ENCODE measurements at places on chromosomes 4 and X.

GRCh38 chrX:30795981-30796958 is 92.8 kb downstream of the TAB3 start:
- no peak for DNase-seq

- no peak for DNase-seq
These were observed 128.6 kb downstream of the SLC39A8 start for GRCh38 chr4:102216666-102217065.

DNA sequence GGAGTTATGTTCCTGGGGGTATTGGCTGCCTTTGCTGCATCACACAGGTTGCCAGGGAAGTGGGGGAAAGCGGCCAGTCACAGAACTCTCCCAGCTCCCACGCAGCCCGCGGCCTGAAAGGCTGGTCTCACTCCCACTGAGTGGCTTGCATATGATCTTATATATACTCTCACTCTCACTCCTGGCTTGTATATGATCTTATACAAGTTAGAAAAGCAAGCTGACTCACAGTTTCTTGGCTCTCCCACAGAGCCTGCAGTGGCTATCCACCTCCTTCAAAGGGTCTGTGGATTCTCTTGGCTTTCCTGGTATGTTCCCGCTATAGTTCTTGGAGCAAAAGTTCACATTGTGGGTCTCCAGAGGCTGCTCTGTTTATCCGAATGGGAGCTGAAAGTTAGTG is 833.5 kb upstream of the GALNTL6 start:
- no peak for DNase-seq

DNA sequence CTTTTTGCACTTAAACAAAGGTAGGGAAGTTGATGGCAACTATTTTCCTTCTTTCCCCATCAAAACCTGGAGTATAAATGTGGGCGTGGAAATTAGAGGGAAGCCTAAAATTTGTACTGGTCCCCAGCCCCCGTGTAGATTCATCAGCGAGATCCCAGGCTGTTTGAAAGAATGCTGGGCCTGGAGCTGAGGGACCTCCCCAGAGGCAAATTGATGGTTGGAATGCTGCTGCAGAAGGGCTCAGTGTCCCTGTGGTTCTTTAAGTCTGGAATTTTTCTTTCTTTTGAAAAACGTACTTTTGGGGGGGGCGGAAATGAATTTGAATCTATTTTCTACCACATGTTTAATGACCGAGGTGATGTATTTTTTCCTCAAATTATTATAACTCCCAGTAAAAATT is 197.2 kb downstream of the CBR4 start:
- no peak for DNase-seq

- DNase-seq, result no peak
These were observed 409.6 kb downstream of the BCOR start for GRCh38 chrX:39688219-39688575.

DNA sequence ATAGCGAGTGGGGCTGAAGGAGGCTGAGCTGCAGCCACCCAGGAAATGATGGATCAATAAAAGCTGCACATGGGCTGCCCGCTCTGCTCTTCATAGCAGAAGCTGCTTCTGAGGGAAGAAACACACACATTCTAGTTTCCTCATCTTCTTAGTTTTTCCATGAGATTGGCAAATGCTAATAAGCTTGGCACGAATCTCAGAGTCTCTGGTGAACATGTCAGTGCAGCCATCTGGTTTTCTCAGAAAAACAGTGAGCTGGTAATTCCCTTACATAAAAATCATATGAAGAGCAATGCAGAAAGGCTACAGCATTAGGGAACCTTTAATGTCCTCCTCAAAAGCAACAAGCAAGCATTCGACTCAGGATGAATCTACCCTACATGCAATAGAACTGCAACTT is 69.9 kb downstream of the GATB start:
- no peak for DNase-seq

- DNase-seq, result no peak
These were observed 79.4 kb downstream of the ABLIM2 start for GRCh38 chr4:8079031-8079885.

GRCh38 chr4:150540959-150541360 is 41.0 kb upstream of the MAB21L2 start:
- no peak for DNase-seq

DNA sequence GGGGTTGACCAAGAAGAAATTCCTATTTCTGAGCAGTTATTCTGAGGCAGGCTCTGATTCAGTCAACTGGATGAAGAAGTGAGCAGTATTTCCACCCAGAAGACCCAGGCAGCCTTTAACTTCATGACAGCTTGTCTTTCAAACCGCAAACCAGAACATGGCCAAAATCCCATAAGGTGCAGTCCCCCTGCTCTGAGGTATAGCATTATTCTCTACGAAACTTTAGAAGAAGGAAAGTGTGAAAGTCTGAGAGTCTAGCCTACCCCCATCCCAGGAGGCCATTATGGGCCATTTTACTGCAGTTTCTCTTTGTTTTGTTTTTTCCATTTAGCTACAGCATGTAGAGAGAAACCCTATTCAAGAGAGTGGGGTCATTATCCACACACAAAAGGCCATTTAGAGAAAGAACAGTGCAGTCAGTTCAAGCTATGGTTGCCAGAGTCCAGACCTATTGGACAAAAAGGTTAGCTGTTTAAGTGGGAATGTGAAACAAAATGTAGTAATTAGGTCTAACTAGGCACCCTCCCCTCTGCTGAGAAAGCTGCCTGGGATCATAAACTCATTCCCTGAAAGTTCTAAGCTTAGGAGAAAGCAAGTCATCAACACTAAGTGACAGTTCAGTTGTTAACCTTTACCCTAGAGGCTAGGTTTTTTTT is 52.1 kb upstream of the RASGEF1B start:
- no peak for DNase-seq

- DNase-seq, result no peak
These were observed 1197.9 kb downstream of the TECRL start for GRCh38 chr4:63211375-63211774.

DNA sequence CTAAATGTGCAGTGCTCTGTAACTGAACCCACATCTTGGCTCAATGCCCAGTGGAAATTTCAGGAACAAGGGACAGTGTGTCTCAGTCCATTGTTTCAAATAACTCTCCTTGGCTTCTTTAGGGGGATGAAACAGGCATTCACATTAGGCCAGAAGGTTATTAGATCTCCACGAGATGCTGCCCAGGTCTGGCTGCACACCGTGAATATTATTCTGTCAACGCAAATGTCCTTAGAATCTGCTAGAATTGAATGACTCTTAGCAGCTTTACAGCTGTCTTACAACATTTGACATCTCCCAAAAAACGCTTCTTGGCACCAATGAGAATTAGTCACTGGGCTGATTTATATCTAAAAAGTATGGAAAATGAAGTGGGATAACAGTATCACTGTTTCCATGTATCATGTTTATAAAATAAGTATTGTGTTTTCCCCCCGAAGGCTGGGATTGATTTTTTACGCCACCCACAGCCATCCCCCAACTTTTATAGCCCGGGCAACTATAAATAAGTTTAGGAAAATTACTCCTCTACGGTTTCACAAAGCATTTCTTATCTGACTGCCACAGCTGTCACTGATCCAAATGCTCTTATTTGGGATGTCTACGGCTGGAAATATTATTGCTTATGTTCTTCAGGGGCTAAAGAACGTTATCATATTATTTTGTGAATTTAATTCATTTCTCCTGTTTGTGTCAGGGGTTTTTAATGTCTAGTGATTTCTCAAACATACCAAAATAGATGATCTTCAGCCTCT is 559.7 kb upstream of the FAT1 start:
- DNase-seq, result no peak

GRCh38 chr4:66750273-66750672 is 795.0 kb downstream of the CENPC start:
- DNase-seq, result no peak

- no peak for DNase-seq
These were observed 13.5 kb downstream of the ASB11 start for GRCh38 chrX:15301924-15302323.

GRCh38 chr4:147617841-147618691 is 869 bp downstream of the TMEM184C start:
- DNase-seq, result no peak

GRCh38 chr4:13088726-13089658 is 395.1 kb downstream of the RAB28 start:
- no peak for DNase-seq

DNA sequence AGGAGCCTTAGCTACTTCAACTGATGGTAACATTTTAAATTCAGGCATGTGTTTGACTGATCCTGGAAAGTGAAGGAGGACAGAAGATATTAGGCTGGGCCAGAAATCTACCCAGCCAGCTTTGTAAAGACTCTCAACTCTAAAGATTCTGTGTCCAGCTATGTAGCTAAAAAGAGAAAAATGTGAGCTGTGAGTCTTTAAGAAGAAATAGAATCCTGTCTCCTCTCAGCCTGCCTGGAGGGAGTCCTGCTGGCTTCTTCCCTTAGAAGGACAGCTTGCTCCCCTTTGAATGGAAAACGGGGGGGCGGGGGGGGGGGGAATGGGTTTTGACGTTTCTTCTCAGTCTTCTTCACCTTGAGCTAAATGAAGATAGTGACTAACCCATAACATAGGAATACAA is 54.3 kb upstream of the INTU start:
- no peak for DNase-seq

GRCh38 chr4:70927502-70928137 is 25.5 kb downstream of the MOB1B start:
- DNase-seq, result peak; percentile 22

DNA sequence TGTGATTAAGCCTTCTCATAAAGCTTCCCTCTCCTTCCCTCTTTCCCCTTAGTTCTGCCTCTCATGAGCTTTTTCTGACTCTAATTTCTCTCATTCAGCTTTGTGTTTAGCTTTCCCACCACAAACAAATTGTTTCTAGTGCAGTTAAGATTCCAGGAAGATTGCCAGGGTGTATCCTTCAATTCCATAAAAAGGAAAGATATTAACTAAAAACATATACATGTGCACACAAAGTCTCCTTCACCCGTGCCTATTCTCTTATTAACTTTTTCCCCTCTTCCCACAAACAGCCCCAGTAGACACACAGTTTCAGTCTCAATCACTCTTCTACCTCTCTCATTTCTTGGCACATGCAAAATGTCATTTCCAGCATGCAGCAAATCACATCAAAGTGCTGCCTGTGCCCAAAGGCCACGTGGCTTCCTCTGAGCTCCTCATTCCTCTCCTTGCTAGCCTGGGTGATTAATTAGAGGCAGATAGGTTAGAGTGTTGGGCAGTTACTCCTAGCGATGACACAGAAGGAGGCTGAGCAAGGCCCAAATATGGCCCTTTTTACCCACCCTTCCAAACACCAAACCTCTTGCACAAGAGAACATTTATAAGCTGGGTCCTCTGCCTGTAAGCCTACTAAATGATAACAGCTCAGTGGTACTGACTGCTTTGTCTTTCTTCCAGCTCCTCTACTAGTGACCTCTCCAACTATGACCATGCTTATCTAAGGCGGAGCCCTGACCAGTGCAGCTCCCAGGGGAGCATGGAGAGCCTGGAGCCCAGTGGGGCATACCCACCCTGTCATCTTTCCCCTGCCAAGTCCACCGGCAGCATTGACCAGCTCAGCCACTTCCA is 159.6 kb downstream of the SOWAHB start:
- no peak for DNase-seq

DNA sequence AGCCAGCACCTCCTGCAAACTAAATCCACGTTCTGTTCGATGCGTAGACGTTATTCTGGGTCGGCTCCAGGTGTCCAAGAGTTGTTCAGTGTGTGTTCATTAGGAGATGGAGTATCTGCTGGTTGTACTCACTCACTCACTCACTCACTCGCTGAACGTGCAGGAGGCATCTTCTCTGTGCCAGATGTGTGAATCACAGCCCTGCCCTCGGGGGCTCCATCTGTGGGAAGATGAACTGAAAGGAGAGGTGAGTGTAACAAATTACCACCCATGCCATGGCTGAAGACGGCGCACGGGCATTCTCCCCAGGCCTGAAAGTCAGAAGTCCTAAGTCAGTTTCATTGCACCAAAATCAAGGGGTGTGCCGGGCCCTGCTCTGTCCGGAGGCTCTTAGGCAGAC is 16.1 kb downstream of the NSG1 start:
- no peak for DNase-seq

GRCh38 chr4:39792529-39792928 is 94.6 kb downstream of the UBE2K start:
- DNase-seq, result no peak

GRCh38 chr4:153295131-153295755 is 49.2 kb upstream of the MND1 start:
- DNase-seq, result no peak

DNA sequence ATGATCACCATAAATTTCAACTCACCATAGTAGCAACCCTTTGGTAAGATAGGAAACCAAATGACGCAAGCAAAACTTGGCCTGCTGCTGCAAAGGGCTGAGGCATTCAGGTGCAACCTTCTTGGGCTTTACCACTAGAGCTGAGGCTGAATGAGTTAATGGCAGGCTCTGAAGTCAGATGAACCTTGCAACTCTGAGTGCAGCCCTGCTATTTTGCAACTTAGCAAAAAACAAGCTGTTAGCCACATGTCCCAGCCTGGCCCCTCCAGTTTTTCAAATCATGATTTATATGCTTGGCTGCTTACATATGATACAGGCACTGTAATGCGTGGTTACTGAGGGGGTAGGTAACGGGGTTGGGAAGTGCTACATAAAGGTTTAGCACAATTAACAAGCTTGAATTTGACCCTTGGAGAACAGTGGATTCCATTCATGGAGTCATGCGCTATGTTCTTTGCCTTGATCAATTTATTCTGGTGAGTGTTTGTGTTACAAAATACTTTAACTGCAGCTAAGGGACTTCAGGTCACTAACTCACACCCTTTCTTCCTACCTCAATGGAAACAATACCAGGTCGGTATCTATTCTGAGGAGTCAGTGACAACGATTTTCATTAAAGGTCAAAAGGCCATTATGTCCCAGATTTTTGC is 80.5 kb upstream of the PPARGC1A start:
- DNase-seq, result no peak

Data from CD4-positive, alpha-beta T cell treated with Interleukin-17A for 4 hours (primary cell).